NCI-H510A treated with DMSO at 0.1 percent for 48 hours (cell line): ENCODE measurements at places on chromosomes 4 and X.

GRCh38 chr4:47786958-47787370, 50.9 kb downstream of the CORIN start:
- no peak for DNase-seq

GRCh38 chrX:120380699-120381098, 18.8 kb downstream of the ATP1B4 start:
- DNase-seq, result no peak

GRCh38 chr4:109131559-109131958, 170.9 kb downstream of the COL25A1 start:
- DNase-seq, result no peak

GRCh38 chrX:64395568-64395929, 297 bp upstream of the MTMR8 start:
- no peak for DNase-seq

GRCh38 chr4:78068481-78068880, 11.4 kb downstream of the FRAS1 start:
- DNase-seq, result no peak

DNA sequence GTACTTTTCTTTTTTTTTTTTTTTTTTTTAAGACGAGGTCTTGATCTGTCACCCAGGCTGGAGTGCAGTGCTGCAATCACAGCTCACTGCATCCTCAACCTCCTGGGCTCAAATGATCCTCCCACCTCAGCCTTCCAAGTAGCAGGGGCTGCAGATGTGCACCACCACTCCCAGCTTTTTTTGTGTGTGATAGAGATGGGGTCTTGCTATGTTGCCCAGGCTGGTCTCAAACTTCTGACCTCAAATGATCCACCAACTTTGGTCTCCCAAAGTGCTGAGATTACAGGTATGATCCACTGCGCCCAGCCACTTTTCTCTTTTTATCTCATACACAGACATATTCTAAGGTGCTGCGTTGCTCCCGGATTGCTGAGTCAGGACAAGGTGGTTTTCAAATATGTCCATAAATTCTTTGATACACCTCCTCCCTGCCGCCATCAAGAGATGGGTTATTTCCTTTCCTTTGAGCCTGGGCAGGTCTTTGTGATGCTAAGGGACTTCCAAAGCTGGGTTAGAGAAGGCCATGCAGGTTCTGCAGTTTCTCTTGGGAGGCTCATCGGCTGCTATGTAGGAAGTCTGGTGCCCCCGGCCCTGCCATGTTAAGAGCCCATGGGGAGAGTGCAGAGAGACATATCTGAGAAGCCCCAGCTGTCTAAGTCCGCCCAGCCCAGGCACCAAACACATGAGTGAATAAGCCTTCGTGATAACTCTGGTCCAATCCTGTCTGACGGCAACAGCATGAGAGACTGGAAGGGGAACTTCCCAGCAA, 8.4 kb upstream of the PLA2G12A start:
- no peak for DNase-seq

GRCh38 chr4:143375326-143376073, 38.8 kb downstream of the GAB1 start:
- no peak for DNase-seq

DNA sequence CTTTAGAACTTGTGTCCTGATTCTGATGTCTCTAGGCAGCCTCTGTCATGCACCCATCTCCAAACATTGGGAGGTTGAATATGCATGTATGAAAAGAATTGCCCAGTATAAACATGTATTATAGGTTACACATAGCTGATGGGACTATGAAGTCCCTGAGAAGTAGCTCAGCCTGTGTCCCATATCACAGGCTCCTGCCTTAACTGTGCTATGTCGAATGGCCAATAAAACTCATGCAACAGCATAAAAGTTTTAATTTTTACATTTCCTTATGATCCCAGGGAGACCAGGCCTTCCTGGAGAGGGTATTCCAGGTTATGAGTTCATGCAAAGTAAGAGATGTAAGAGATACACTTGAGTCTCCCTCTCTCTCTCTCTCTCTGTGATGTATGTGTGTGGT, 217.4 kb downstream of the SHROOM3 start:
- no peak for DNase-seq

DNA sequence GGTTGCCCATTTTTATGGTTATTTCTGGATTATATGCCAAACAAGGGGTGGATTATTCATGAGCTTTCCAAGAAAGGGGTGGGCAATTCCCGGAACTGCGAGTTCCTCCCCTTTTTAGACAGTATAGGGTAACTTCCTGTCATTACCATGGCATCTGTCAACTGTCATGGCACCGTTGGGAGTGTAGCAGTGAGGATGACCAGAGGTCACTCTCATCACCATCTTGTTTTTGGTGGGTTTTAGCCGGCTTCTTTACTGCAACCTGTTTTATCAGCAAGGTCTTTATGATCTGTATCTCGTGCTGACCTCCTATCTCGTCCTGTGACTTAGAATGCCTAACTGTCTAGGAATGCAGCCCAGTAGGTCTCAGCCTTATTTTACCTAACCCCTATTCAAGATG, 57.6 kb downstream of the SH3KBP1 start:
- no peak for DNase-seq

DNA sequence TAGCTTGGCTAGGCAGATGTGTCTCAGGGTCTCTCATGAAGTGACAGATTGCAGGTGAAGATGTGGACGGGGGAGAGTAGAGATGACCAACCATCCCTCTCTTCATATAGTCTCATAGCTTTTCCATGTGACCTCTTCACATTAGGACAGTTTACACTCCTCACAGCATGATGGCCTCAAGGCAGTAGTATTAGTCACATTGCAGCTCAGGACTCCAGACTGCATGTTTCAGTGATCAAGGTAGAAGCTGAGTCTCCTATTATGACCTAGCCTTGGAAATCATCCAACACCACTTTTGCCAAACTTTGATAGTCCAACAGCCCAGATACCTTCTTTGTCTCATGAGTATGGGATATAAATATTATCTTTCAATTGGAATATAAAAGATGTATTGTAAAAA, 147.7 kb downstream of the GASK1B start:
- DNase-seq, result no peak

DNA sequence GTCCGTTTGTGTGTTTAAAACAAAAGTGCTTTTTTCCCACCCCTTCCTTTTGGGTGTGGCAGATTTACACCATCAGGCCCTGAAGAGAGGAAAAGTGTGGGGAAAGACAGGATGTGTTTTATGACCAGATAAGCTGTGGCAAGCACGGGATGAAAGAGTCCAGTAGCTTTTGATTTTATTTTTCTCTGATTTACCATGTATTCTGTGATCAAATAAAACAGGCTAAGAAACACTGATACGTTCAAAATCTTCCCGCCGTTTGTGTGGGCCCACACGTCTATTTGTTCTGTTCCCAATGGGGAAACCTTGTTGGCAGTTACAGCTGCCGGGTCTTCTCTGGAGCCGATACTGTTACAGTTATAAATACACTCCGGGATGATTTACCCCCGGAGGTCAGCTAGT, 10.8 kb downstream of the LRP2BP start:
- DNase-seq, result no peak

DNA sequence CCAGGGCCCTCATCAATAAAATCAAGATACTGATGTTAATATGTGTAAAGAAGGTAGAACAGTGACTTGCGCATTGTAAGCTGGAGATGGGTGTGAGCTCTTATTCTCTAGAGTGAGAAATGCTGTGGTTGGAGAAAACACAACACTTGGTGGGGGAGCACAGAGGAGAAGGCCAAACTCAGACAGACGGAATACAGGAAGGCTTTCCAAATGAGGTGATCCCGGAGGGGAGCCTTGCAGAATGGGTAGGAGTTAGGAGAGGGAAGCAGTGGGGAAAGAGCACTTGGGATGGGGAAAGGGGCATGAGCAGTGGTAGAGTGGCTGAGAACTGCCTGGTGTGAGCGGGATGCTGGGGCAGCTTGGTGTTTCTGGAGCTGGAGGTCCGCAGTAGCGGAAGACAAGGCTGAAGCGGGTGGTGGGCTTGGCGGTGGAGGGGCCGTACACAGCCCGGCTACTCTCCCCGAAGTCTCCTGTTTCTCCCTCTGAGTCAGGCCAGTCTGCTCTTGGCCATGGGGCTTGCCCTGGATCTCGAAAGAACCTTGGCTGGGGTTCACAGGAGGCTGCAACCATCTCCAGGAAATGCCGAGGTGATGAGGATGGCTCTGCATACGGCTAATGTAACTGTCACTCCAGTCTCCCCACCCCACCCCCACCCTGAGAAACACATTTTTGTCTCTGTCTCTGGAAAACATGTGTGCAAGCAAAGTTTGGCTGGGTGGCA, 11.3 kb upstream of the PLAC1 start:
- DNase-seq, result no peak

DNA sequence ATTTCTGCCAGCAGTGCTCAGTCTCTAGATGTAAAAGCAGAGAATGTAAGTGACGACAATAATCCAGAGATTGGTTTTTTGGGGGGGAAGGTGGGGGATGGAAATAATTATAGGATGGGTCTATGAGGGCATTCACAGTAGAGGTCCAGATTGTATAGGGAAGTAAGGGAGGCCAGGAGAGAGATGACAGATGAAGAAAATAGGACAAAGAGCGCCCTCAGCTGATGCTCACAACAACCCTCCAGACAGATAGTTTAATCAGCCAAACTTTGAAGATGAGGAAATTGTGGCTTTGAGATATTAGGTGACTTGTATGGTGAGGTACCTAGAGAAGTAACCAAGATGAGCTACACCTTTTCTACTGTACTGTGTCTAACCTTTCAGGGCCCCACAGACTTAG, 137.9 kb downstream of the MAGEB17 start:
- no peak for DNase-seq

DNA sequence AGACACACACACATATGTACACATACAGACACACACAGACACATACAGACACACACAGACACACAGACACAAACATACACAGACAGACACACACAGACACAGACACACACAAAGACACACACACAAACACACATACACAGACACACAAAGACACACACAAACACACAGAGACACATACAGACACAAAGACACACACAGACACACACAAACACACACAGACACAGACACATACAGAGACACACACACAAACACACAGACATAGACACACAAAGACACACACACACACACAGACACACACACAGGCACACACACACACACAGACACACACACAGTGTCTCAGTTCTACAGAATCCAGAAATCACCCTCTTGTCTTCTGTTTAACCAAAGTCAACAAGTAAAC, 280.7 kb downstream of the ASMT start:
- DNase-seq, result no peak

- no peak for DNase-seq
These were observed 73.9 kb downstream of the SERTM2 start for GRCh38 chrX:111585337-111585736.

GRCh38 chrX:12325171-12325570, 186.9 kb downstream of the FRMPD4 start:
- no peak for DNase-seq

DNA sequence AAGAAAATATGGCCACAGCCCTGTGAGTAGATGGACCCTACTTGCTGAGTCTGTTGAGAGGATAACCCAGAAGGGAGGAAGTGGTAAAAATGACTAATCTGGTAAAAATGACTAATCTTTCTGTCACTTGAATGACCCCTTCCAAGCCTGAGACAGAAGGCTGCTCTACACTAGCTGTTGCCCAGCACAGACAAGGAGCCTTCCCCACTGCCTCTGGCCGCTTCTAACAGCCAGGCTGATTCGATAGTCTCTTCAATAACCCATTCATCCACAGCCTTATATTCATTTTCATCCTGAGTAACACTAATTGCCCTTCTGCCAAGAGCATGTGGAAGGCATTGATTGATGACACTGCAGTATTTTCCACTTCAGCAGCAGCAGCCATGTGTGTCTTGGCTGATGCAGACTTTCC, 18.4 kb downstream of the MAGEB17 start:
- no peak for DNase-seq

- DNase-seq, result no peak
These were observed 93.3 kb downstream of the CPZ start for GRCh38 chr4:8685831-8686230.

GRCh38 chr4:142222127-142222526, 585.7 kb downstream of the IL15 start:
- DNase-seq, result no peak

- DNase-seq, result no peak
These were observed 29.9 kb downstream of the HMX1 start for GRCh38 chr4:8841678-8842268.

DNA sequence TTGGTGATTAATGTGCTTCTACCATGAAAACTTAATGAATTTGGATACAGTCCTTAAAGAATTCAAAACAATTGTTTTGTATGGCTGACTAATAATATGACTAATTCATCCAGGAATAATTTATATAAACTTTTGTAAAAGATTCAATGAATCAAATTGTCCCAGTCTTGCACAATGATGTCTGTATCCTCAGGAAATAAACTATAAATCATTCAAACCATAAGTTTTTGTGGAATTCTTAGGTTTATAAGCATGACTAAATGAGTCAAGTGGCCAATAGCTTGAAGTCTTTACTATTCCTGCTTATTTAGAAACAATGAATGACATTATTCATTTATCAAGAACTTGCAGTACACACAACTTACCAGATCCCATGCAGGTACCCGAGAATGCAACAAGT, 935.0 kb upstream of the INTU start:
- DNase-seq, result no peak

GRCh38 chr4:12573716-12574115, 910.4 kb downstream of the RAB28 start:
- no peak for DNase-seq

DNA sequence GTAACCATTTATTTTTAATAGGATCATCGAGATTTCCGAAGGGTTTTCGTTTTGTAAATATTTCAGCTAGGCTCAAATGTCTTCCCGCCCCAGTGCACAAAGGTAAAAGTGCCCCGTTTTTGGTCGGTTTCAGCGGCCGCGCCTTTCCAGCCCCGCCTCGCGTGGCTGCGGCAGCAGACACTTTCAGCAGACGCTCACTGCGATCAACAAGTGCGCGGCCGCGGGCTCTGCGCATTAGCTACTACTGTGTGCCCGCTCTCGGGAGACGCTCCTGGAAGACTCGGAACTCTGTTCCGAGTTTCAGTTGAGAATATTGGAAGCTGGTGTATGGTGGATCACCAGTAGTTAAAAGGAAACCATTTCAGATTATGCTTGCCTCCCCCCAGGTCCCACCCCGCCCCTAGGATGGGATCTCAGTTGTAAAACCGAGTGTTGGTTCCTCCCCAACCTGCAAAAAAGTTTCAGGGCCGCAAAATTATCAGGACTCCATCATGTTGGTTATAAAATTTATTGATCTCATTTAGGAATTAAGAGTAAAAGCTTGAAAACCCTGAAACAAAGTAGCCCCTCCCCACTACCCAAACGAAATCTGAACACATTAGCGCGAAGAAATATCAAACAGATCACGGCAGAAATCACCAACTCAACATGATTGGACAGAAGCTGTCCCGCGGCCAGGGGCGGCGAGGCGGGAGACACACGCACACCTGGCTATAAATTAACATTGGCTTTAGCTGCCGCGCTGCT, 2.2 kb downstream of the SOX3 start:
- DNase-seq, result no peak

GRCh38 chr4:173214231-173214630, 45.6 kb downstream of the GALNT7 start:
- DNase-seq, result no peak
